ENCODE measurements at places on chromosomes 4 and X. TPM values are rescaled to one million over a fixed set of nuclear protein-coding genes. Genes with fewer than 3 reads are reported as not detected.

MTNR1A gene
- 1.6 TPM for total RNA-seq

UTP3 gene
- 19.1 TPM for total RNA-seq

DNA sequence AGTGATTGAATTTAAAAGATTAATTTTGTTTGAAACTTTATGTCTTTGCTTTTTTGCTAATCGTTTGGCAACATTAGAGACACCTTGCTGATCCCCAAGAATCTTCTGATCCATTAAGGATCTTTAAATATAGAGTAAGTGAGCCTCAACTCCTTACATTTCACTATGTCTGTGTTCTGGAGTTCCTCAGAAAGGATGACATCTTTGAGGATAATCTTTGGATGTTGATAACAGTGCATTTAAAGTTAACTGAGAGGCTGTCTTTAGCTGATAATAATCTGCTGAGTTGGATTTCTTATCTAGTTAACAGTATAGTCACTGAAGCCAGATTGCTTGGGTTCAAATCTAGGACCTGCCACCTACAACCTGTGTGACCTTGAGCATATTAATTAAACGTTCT lies 221.6 kb upstream of the EMCN start:
- H3K27ac ChIP-seq, result no peak overlapping the region
- H3K4me3 ChIP-seq, result no peak overlapping the region
- H3K36me3 ChIP-seq, result no peaks in the 10 kb centered on the region
- H3K4me1 ChIP-seq, result peaks cover 10% of the 10 kb centered on the region
- DNase-seq, result no peak
- H3K27me3 ChIP-seq, result no peaks in the 10 kb centered on the region

DCAF12L2 gene
- total RNA-seq, result 2.4 TPM

GRCh38 chr4:17981063-17981462 lies 40.5 kb downstream of the LCORL start:
- H3K36me3 ChIP-seq, result peaks cover 13% of the 10 kb centered on the region
- no peak for DNase-seq

DNA sequence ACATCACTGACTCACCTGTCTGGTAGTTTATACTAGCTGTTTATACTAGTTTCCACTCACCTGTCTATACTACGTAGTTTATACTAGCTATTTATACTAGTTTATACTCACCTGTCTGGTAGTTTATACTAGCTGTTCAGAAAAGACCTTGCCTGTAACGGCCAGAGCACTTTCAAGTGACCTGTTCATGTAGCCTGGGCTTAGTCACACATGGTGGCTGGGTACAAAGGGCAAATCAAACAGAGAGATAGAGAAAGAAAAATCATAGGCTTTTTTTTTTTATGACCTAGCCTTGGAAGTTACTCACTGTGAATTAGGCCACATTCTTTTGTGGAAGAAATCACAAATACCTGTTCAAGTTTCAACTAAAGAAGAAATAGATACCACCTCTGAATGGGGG lies 30.7 kb upstream of the SPANXN4 start:
- no peak overlapping the region for H3K4me3 ChIP-seq
- H3K27me3 ChIP-seq, result no peaks in the 10 kb centered on the region
- no peak for DNase-seq
- H3K27ac ChIP-seq, result no peak overlapping the region
- no peaks in the 10 kb centered on the region for H3K36me3 ChIP-seq

Measured in neural progenitor cell (in vitro differentiated cells).